ENCODE measurements at places on chromosomes 2 and 18. TPM values are rescaled to one million over a fixed set of nuclear protein-coding genes. Genes with fewer than 3 reads are reported as not detected.

GRCh38 chr2:114769110-114769509, 326.7 kb downstream of the DPP10 start:
- no peak for DNase-seq

DNA sequence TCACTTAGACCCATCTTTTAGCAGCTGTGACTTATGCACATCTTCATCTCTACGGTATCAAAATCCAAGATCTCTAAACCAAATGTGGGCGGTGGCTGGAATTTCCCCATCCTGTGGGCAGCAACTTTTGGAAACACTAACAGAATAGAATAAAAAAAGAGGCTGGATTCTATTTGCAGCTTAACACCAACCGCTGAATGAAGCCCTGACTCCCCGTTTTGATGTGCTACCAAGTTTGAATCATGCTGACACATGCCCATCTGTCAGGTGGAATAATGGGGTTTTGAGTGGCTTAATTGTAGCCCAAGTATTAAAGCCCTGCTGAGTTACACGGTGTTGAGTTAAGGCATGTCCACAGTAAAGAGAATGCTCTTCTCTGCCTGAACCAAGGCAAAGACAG, 165.2 kb downstream of the MTCL1 start:
- no peak for DNase-seq

DNA sequence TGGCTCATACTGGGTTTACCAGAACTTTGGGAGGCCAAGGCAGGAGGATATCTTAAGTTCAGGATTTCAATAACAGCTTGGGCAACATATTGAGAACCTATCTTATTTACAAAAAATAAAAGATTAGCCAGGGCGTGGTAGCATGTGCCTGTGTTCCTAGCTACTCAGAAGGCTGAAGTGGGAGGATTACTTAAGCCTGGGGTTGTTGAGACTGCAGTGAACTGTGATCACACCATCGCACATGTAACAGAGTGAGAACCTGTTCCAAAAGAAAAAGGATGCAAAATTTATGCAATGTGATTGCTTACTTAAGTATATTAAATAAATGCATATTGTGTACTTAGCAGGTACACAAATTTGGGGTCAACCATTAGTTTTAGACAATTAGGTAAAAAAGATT, 768.9 kb upstream of the CDH7 start:
- DNase-seq = no peak

DNA sequence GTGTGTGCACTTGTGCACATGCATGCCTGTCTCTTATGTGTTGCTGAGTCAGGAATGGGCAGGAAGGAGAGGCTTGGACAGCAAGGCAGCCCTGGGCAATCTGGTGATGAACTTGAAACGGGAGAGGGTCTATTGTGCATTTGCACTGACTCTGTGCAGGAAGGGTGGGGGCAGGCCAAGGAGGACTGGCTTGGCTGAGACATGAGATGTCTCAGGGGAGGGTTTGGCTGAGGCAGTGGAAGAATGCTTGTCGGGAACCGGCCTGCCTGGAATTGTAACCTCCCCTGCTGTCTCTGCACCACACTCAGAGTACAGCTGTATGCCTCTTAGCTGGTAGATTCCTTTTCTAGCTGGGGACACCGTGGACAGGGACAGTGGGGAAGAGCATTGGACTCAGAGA, 176.1 kb upstream of the TNP1 start:
- no peak for DNase-seq

DNA sequence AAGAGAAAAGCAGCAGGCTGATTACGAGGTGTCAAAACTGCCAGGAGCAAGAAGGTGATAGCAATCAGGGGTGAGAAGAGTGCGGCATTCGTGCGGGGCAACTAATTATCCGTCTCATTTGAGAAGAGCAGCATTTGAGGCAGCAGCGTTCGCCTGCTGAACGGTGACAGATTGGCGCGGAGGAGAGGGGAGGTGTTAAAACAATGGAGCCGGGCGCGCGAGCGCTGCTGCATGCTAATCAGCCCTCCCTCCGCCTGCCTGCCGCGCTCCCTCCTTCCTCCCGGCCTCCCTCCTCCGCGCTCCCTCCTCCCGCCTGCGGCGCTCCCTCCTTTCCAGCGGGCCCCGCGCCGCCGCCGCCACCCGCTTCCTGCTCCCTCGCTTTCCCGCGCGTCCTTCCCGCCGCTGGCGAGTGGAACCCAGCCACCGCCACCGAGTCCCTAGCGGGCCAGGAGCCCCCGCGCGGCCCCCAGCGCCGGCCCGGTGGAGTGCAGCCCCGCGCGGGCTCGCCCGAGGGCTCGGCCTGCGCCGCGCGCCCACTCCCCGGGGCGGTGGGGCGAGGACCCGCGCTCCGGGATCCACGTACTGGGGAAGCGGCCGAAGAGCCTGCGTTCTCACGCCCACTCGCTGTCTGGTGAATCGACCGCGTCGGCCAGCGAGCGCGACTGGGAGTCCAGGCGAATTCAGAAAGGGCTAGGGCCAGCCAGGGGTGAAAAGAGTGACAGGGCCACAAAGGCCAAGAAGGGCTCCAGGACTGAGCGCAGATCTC, 69.5 kb upstream of the PSMD14 start:
- DNase-seq = peak; percentile 76

Gene IL36G
- not detected for total RNA-seq

GRCh38 chr2:148022351-148022750, 1.5 kb downstream of the MBD5 start:
- no peak for DNase-seq

Gene SCN9A
- not detected for total RNA-seq

DNA sequence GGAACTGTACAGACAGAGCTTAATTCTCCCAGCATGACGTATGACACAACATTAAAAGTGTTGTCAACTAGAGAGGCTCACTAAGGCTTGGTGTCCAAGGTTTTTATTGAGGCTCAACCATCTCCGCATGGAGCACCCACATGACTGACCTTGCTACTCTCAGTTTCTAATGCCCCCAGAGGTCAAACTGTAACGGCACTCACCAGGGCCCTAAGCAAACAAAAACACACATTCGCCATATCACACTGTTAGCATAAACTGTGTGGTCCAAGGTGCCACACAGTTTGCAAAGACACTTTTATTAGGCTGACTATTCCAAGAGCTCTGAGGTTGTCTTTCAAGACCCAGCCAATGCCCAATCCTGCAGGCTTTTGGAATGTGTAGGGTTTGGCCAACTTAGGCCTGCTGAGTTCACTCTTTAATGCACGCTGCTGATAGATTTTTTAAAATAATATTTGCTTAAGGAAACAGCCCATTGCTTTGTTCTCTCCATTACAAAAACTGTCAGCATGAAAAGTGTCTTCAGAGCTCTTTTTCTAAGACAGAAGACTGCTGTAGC, 114.9 kb downstream of the DSC3 start:
- DNase-seq = no peak

GRCh38 chr2:137231628-137232027, 466.3 kb downstream of the THSD7B start:
- no peak for DNase-seq

GRCh38 chr2:191321861-191322662, 76.9 kb downstream of the MYO1B start:
- peak; percentile 35 for DNase-seq

DNA sequence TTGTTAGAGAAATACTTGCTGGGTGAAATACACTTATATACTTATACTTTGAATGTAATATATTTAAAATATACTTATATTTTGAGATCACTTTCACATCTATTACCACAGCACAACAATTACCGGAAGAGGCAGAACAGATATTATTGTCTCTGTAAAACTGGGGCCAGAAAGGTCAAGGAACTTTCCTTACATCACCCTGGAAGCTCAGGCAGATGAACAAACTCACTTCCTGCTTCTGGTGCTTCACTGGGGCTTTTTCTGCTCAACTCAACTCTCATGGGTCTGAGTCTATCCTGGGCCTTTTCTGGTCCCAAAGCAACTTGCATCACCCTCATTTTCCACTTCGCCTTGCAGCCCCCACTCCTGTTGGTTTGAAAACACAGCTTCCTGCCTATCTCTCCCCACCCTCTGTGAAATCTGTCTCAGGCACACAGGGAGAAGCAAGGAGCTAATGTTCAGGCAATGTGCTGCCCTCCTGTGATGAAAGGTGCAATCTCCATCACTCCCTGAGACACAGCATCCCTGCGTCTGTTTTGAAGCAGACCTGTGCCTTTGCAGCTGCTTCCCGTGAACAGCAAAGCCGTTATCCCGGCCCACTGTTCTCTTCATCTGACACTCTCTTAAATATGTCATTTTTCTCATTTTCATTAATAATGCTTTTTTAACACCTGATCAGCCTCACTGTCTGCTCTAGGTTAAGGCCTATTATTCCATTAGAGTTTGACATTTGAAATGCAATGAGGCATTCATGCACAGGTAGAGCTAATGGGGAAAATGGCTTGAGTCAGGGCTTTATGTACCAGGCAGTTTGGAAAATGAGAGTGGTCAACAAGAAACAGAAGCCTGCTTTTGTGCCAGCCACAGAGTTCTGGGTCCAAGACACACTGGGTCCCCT, 251.9 kb upstream of the CHAC2 start:
- DNase-seq = no peak

Gene NGEF
- 0.63 TPM for total RNA-seq

Gene DNPEP
- 113 TPM for total RNA-seq

DNA sequence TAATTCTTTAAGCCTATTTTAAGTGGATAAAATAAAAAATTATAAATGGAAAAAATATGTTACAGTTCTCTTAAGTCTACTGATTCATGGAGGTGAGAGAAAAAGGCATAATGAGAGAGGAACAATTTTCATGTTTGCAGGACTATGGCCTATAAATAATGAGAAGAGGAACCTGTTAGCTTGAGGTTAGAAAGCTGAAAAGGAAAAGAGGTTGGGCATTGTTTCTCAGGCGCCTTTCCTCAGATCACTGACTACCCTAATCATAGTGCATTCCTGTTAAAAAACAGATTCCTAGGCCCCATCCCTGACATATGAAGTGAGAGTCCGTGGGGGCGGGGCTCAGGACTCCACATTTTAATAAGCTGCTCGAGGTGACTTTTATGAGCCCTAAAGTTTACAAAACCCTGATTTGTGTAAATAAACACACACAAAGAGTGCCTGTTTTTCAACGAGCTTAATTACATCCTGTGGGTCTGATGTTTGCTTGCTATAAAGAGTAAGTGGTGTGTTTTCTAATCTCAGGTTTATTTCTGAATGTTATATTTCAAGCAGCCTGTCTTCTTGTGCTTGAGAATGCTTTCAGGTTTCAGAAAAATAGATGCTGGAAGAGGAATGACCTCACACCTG, 335.5 kb downstream of the CLIP4 start:
- DNase-seq = no peak

DNA sequence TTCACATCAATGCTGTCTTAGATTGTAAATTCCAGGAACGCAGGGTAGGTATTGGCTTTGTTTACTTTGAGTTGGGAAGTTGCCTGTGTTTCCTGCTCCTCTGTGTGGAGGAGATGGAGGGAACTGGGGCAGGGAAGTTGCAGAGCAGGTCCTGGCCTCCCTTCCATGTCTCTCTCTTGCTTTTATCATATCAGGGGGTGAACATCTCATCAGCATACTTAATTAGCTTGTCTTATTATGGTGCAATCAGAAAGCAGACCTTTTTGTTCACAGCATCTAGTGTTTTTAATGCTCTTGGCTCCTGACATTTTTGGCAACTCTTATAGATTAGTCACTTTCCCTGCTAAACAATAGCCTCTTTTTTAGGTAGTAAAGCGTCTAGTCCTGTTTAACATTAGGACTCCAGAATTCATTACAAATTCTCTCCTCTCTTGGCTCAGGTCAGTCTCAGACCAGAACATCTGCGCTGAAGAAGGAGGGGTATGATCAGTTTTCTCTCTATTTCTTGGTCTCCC, 11.5 kb upstream of the DIPK1C start:
- no peak for DNase-seq

DNA sequence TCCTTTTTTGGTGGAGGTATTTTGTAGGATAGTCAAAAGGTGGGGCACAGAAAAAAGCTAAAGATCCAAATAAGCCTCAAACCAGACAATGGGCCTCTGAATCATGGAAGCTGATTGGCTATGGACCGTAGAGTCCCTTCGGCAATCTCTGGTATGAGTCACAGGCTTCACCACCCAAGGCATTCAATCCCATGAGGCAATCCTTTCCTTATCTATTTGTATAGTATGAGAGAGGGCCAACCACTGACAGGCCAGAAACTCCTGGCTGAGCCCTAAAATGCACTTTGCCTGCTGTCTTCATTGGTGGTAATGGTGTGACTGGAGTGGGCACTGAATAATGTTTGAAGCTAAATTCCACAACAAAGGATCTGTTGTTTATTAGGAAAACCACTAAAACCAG, 38.7 kb upstream of the MEX3C start:
- DNase-seq = peak; percentile 9

DNA sequence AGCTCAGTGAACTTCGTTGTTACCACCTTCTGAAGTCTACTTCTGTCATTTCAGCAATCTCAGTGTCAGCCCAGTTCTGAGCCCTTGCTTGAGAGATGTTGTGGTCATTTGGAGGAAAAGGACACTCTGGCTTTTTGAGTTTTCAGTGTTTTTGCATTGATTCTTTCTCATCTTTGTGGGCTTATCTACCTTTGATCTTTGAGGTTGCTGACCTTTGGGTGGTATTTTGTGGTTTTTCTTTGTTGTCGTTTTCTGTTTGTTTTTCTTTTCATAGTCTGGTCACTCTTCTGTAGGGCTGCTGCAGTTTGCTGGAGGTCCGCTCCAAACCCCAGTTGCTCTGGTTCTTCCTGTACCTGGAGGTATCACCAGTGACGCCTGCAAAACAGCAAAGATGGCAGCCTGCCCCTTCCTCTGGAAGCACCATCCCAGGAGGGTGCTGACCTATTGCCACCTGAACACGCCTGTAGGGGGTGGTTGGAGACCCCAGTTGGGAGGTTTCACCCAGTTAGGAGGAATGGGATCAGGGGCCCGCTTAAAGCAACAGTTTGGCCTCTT, 74.7 kb downstream of the EPC2 start:
- no peak for DNase-seq

Gene TSPYL6
- total RNA-seq = not detected

DNA sequence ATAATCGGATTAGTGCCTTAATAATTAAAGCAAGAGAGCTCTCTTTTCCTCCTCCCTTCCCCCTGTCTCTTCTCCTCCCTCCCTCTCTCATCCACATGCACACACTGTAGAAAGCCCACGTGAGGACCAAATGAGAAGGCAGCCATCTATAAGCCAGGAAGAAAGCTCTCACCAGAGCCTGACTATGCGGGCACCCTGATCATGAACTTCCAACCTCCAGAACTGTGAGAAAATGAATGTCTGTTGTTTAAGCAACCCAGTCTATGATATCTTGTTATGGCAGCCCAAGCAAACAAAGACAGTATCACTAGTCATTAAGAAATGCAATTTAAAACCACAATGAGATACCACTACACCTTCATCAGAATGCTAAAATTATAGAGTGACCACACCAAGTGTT, 220.3 kb downstream of the EN1 start:
- no peak for DNase-seq

- no peak for DNase-seq
These were observed 156.7 kb downstream of the LPIN1 start for GRCh38 chr2:11903085-11903606.

Gene POTEI
- not detected for total RNA-seq

Gene LYG2
- total RNA-seq = not detected

Gene CD28
- total RNA-seq = 94.2 TPM

Gene VSNL1
- not detected for total RNA-seq

- no peak for DNase-seq
These were observed 184.2 kb downstream of the WDR7 start for GRCh38 chr18:56835331-56835730.

All from activated CD8-positive, alpha-beta T cell treated with anti-CD3 and anti-CD28 coated beads for 36 hours (primary cell).